ENCODE measurements at places on chromosomes 2 and 18.

- DNase-seq = no peak
These were observed 268.4 kb upstream of the CDH19 start for GRCh38 chr18:66872277-66872676.

DNA sequence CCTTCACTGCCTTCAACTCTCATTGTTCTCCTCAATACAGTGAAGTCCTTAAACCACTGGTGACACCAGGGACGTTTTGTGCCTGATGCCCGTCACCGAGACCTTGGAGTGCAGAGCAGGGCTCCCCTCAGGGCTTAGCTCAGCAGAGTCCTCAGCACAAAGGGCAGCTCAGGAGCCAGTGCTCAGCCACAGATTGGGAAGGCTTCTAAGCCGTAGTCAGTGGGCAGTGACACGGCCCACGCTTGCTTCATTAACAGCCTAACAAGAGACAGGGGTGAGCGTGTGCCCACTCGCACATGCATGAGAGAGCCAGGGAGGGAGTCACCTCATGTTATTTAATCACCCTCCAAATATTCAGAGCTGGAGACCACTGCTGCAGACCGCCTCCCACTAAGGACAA lies 137.5 kb downstream of the SH3RF3 start:
- no peak for DNase-seq

DNA sequence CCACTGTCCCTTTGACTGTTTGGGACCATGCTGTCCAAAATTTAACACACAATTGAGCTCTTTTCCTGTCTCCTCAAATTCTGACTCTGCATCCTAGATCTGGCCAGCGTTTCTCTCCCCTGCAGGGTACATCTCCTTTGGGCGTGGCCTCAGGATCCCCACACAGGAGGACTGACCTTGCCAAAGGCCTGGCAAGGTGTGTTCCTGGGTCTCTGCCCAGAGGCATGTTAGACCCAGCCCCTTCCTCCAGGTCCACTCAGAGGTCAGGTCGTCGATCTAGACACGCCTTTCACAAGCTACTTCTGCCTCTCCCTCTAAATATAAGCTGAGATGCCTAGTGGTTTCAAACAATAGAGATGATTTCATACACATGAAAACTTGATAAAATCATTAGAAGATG lies 45.4 kb upstream of the SMIM21 start:
- no peak for DNase-seq

GRCh38 chr18:50444539-50444938 lies 69.7 kb downstream of the SKA1 start:
- DNase-seq = no peak

DNA sequence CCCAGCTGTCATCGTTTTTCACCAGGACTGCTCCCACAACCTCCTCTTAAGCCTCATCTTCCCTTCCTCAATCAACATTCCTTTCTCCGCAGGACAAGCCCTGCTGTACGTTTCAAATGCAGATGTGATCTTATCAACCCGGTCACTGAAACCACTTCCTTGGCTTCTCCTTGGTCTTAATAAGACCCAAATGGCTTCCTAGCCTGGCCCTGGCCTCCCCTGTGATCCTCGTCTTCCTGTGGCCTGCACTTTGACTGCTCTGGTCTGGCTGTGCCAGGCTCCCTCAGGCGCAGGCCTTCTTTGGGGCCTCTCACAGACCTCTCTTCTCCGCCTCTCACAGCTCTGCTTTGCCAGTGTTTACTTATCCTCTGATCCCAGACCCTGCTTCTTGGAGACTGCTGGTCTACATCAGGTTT lies 4.7 kb upstream of the ADNP2 start:
- no peak for DNase-seq

- no peak for DNase-seq
These were observed 30.0 kb upstream of the ERMN start for GRCh38 chr2:157355618-157356017.

DNA sequence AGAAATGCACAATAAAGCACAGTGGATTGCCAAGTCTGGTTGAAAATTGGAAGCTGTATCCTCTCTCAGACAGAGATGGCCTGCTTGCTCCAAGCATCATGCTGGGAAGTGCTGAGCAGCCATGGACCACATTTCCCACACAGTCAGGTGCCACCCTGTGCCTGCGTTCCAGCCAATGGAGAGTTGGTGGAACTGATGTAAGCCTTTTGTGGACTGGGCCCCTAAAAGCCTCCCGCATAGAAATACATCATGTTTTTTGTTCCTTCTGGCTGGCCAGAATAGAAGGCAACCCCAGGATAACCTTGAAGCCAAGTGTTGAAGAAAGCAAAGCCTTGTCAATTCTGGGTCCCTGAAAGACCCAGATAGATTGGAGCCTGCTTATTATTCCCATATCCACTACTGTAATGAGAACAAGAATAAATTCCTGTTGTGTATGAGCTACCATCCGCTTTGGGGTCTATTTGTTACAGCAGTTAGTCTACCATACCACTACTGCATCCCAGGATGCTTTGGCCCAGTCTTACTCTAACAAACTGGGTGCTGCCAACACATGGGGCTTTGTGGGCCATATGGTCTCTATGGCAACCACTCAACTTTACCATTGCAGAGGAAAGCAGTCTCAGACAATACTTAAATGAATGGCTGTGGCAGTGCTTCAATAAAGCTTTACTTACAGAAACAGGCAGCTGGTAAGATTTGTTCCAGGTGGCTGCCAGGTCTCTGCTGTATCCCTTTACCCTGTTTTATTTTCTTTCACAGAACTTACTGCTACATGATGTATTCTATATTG lies 65.4 kb downstream of the POLE4 start:
- DNase-seq = no peak
